ENCODE measurements at places on chromosomes 7 and 10. TPM values are rescaled to one million over a fixed set of nuclear protein-coding genes. Genes with fewer than 3 reads are reported as not detected.

Gene AP5Z1
- total RNA-seq: 15.9 TPM

Gene ESYT2
- 45.6 TPM for total RNA-seq

Gene SPDYE2
- total RNA-seq: not detected

Gene NFE2L3
- total RNA-seq: 0.57 TPM

Gene ACBD7
- not detected for total RNA-seq

- no peak for DNase-seq
These were observed 64.6 kb downstream of the PRTFDC1 start for GRCh38 chr10:24887855-24888231.

- DNase-seq: no peak
These were observed 227.2 kb downstream of the PAXIP1 start for GRCh38 chr7:154775681-154776080.

DNA sequence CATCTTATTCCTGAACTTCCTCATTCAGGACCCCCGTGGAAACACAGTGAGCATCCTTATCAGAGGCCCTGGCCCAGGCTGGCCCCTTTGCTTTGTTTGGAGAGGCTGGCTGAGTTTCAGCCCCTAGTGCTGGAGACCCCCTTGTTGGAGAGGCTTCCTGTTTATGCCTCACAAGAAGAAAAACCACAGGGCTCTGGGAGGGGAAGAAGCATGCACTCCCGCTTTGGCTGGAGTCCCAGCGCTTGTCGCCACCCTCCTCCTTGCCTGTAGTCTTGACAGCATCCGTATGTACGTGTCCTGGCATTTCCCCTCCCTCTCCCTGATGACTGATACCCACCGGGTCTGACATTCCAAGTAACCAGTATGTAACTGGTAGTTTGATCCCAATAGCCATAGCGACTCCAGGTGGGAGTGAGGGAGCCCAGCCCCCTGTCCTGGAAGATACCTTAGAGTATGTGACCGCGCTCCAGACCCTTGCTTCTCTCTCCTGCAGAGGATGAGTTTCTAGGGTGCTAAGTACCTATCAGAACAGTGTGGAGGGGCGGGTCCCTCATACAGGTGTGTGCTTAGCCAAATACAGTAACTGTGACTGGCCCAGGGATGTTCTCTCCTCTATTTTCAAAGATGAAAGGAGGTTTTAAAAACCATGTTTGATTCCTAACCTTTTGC is 6.9 kb upstream of the ATP6V0E2 start:
- no peak for DNase-seq

- no peak for DNase-seq
These were observed 40.2 kb downstream of the ANKRD61 start for GRCh38 chr7:6071406-6071805.

DNA sequence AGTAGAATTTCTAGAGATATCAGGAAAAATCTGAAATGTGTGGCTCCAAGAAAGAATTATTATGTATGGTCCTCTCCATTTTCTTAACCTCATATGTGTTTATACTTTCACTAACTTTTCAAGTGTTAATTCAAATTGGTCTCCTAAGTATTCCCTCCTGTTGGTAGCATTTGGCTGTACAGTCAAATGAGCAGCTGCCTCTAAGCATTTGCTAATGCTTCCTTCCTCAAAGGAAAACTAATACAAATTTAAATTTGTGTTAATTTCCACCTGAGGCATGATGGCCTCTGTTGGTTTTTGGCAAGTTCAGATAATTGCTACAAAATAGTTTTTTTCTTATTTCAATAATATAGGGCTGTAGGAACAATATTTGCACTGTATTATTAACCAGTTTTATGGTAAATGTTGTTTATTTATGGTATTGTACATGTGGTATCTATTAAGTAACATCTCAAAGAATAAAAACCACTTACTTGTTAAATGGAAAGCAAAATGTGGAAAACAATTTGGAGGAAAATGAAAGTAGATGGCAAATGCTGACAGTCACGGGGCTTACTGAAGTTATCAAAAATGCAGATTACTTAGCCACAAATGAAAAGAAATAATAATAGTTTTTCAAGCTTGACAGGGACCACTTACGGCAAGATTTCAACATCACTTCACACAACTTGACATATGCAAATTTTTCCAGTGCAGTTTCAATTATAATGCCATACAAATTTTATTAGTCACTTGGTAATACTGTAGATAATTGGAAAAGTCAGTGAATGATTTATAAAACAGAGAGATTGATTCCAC is 299.3 kb upstream of the MEOX2 start:
- no peak for DNase-seq

- DNase-seq: no peak
These were observed 68.9 kb upstream of the INSYN2A start for GRCh38 chr10:127265288-127265687.

- peak; percentile 60 for DNase-seq
These were observed 11.6 kb downstream of the CHAT start for GRCh38 chr10:49625411-49625810.

DNA sequence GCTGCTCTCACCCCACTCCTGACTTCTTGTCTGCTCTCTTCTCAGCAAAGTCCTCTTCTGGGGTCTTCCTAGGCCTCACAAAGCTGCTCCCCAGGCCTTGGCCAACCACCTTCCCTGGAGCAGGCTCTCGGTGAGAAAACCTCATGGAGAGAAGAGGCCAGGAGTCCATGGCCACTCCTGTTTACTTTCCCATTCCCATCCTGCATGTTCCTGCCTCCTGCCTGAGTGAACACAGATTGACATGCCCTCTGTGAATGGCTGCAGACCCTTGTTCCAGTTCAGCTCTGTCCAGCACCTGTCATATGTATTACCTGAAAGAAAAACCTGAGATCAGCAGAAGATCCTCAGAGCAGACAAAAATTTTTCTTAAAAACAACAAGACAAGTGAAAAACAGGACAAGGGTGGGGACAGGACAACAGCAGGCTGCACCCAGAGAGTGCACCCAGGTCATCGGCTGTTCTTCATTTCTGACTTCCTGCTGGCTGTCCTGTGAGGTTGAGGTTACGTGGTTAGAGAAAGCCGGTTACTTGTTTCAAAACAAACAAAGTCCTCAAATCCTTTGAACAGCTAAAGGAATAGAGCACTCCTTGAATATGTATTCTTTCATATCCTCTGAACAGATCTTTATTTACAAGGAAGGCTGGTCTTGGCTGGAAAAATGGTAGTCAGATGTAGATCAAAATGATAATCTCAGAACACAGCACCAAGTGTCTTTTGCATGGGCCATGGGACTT is 34.0 kb upstream of the DLD start:
- no peak for DNase-seq

GRCh38 chr10:93342366-93342765 is 139.8 kb downstream of the MYOF start:
- no peak for DNase-seq

DNA sequence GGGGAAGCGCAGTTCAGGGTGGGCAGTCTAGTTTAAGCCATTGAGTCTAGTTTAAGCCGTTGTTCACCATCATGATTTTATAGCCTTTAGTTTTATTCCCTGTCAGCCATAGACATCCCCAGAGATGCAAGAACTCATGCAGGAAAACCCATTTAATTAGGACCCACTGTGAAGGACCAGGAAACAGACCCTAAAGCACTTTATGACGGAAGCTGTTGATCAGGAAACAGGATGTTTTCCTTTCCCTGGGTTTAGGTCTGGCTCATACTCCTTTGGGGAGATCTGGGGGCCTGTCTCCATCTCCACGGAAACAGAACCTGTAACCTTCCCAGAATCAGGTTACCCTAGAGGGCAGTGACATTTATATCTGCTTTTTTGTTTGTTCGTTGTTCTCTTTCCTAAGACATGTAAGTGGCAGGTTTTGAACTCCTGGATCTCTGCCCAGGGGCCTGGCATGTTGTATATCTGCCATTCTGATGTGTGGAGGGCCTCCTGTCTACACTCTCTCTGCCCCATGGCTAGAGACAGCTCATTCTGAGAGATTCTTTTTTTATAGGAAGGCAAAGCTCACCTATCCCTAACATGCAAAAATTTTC is 657.2 kb upstream of the GALNT17 start:
- no peak for DNase-seq

- no peak for DNase-seq
These were observed 363.7 kb upstream of the PODXL start for GRCh38 chr7:131919920-131920709.

DNA sequence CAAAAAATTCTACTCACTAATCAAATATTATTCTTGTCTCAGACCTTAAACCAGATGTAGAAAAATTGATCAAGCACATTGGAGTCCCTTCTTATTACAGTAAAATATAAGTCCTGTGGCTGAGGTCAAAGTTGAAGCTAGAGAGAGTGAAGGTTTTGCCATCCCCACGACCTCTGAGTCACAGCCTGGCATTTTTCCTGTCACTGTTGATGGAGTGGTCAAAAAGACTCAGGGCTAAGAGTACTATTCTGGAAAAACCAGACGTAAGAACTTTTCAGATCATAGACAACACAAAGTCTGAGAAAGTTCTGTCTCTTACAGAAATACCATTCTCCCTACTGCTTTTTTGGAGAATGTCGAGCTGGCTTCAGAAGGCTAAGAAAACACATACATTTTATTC is 323.7 kb upstream of the ANKRD30A start:
- DNase-seq: no peak

DNA sequence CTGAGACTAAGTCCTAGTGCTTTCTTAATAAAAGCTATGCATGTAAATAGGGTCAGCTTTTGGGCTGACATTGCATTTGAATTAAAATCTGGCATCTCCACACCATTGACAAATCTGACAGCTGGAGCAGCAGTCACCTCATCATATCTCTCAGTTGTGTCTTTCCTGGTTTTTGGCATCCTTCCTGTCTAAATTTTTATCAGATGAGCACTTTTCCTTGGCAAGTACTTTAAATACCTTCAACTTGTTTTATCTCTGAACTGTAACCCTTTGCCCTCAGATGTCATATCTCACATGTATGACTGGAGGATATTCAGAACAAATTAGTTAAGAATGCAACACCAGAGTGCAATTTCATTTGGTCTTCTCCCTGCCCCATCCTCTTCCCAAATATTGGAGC is 1066.2 kb downstream of the LRMDA start:
- DNase-seq: no peak

- no peak for DNase-seq
These were observed 106.4 kb downstream of the BMPER start for GRCh38 chr7:34011696-34012095.

DNA sequence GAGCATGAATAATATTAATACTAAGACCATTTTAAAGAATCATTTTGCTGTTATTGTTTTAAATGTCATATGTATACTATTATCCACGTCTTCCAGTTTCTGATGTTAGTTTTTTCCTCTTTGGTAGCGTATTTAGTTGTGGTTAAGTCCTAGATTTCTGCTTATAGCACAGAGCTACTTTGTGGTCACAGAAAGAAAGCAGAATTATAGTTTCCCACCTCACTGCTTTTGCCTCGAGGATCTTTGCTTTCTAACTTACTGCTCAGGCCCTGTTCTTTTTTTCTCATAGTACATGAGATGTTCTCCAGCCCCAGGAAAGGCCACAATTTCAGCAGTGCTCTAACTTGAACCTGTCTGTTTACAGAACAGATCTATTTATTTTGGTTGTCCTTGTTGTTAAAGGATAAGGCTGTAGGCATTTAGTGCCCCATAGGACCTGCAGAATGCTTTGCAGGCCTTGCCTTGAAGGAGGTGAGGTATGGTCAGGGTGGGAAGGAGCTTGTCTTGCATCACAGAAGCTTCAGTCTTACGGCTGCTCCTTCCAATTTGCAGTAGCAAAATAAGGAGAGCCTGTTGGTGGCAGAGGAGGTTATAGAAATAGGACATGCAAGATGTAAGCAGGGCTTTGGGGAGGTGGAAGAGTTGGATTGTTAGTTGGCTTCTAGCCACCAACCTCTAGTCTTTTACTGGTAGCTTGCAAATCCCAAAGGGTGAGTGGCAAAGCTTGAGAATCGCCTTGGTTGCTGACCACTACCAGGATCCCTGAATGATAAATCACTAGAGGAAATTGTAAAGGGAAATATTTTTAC is 129.1 kb downstream of the LRRC4 start:
- no peak for DNase-seq

- DNase-seq: peak; percentile 91
These were observed 214.4 kb downstream of the FAM107B start for GRCh38 chr10:14560274-14560673.

DNA sequence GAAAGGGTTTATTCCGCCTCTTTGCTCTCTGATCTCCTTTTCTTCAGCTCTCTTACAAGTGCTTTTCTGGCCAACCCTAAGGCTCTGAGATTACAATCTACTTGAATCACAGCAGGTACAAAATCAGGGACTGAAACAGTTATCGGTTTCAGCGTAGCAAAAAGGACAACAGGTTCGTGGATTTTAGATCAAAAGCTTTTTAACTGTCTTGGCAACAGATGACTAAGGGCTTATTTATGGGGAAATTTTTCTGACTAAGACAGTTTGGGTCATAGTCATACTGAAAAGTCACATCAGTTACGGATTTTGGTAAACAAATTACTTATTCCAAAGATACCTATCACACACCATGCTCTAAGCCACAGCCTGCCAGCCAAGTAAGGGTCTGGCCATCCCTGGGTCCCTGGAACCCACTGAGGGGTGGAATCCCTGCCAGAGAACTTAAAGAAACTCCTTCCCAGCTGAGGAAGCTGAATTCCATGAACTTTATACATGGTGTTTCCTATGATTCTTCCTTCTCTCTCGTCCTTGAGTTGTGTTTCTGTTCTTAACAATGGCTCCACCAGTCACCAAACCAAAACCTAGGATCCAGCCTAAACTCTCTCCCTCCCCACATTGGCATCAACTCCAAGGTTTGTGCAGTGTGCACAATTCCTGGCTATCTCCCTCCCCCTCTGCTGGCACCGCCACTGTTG is 169.3 kb downstream of the FAM107B start:
- DNase-seq: no peak

GRCh38 chr10:44983895-44984278 is 5.3 kb upstream of the DEPP1 start:
- no peak for DNase-seq

- no peak for DNase-seq
These were observed 124.9 kb downstream of the ELFN1 start for GRCh38 chr7:1794888-1795542.

DNA sequence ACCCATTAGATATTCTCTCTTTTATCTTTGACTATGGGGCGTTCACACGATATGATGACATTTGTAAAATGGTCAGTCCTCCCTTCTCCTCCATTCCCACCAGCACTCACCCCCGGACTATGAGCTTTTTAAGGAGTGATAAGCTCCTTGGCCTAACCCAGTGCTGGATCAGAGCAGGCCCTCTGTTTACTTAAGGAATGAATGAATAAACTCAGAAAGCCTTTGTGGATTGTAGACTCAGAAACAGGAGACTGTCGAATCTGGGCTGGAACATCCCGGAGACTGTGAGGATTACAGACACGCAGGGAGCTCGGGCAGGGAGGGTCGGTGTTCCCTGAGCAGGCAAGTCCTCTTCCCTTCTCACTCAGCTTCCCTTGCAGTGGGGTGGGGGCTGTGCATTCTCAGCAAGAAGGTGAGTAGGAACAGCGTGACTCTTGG is 6.8 kb upstream of the ZCCHC24 start:
- no peak for DNase-seq

DNA sequence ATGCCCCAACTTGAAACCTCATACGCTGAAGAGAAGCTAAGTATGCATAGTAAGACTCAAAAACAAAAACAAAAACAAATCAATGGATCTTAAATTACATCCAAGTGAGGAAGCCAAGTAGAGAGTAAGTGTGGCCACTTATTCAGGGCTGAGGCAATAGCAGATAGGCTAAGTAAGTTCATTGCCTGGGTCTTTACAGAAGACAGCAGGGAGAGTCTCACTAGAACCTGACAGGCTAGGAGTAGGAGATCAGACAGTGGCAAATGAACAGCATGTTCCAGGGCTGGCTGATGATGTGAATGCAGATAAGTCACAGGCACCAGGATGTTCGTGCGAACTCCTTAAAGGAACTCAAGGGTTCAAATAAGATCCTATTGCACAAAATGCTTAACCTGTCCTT is 568.6 kb downstream of the KCNMA1 start:
- no peak for DNase-seq
